ENCODE measurements at places on chromosomes 1 and 21.

DNA sequence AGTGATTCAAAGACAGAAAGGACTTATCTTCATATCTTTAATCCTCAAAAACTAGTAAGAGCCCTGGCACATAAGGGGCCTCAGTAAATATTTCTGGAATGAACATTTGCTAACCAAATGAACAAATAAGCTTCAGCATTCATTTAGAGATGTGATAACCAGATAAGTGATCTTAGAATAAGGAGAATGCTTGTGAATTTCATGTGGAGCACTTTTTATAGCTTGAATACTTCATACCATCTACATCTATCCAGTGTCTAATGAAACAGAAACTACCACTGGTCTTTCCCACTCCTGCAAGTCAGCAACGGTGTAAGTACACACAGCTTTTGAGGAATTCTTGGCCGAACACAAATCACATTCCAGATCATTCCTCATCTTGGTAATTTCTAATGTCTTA, 38.5 kb downstream of the EDEM3 start:
- DNase-seq, result no peak

DNA sequence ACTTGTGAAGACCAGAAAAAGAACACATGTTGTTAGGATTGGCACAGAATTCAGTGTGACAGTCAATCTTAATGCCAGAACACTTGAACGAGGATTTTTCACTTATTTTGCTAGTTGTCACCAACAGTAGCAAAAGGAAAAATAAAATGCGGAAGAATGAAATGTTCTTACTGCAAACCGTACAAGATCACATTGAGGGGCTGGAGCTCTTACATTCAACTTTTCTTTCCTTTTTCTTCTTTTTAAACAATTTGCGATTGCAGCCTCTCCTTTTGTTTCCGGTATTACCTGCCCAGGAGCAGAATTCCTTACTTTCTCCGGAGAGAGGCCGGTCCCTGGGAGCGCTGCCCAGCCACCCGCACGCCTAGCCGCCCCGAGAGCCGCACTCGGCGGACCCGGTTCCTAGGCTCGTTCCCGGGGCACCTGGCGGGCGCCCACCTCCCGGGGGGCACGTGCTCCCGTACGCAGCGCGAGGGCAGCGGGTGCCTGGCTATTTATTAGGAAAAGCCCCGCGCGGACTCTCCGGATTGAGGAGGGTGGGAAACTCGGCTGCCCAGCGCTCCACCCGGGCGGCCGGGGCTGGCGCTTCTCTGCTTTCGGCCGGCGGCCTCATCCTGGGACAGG, 1.2 kb upstream of the CAMTA1 start:
- no peak for DNase-seq

GRCh38 chr1:28026329-28026728, 62.1 kb downstream of the EYA3 start:
- no peak for DNase-seq

- no peak for DNase-seq
These were observed 52.0 kb upstream of the KCNA3 start for GRCh38 chr1:110726755-110727154.

DNA sequence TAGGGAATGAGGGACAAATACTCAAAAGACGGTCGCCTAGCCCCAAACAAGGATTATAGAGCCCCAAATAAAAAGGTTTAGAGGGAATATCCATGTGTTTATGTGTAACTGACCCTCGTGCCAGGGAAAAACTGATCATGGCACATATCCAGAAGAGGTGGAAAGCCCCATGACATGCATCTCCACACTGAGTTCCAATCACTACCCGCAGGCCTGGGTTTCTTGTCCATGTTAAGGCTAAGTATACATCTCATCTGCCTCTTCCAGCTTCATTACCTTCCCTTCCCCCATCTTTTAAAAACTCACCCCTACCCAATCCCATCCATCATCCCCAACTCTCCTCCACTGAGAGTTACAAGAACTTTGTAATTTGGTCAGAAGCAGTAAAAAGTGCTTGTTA, 15.2 kb downstream of the GADD45A start:
- no peak for DNase-seq

DNA sequence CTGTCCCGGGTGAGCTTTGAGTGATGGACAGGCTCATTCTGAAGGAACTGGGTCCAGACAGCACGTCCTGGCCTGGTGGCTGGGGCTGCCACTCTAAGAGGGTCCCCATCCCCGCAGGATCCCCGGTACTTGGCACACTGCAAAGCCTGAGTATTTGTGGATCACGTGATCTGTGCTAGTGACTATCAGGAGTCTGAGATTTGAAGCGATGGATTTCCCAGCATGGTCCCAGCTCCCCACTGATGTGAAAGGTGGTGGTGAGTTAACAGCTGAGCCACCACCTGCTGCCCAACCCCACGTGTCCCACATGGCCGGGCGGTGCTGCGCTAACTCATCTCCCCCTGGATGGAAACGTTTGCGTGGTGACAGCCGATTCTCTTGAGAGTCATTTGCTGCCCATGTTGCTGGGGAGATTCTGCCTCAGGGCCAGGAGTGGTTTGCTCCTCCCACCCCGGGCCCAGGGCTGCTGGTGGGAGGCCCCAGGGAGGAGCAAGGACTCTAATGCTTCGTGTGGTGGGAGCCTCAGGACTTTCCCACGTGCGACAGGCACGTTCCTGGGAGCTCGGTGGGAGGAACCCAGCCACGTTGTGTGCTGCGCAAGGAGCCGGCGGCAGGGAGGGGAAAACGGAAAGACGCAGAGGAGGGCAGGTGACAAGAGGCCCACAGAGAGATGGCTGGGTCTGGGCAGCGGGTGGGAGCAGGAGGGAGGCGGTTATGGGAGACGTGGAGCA, 15.1 kb downstream of the FAAP20 start:
- DNase-seq, result no peak

DNA sequence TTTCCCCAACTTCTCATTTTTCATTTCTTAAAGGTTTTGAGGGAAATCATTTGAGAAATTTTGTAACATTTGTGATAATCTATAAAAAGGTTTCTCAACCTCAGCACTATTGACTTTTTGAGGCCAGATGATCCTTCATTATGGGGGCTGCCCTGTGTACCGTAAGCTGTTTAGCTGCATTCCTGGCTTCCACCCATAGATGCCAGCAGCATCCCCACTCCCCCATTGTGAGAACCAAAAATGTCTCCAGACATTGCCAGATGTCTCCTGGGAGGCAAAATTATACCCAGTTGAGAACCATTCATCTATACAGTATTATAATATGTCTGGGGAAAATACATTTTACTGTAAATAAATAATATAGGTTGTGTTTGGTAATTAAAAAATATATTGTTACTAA, 146.0 kb downstream of the PBX1 start:
- no peak for DNase-seq

DNA sequence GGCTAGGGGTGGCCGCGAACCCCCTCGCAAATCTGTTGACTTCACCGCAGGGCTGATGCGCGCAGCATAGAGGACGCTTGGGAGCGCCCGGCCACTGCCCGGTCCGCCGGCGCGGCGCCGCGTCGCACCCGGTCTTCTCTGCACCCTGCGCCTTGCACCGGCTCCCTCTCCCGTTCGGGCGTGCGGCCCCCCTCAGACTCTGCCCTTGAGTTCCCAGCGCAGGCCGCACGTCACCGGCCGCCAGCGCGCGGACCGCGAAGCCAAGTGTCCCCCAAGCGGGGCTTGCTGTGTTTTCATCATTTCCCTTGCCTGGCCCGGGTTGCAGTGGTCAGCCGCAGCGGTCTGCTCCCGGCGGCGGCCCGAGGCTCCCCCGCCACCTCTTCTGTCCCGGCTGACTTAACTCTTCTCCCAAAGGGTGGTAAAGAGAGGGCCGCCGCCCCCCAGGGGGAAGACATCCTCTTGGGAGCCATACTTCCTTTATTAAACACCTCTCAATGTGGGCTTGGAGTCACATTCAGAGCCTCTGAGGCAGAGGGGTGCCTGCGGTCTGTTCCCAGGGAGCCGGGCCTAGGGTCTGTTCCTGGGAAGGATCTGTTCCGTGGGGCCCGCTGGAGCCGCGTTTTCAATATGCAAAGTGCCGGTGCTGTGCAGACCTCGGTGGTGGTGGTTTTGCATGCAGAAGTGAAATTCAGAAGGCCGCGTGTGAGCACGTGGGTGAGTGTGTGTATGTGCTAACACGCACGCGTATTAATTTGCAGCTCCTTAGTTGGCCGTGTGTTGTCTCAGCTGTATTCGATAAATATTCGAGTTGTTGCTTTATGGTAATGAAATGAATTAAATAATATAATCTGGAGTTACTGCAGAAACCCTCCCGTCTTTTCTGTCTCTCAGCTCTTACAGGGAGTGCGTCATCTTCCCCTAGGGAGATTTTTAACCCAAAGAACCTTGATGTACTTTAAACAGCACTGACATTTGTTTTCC, 17.6 kb downstream of the PBX1 start:
- no peak for DNase-seq

DNA sequence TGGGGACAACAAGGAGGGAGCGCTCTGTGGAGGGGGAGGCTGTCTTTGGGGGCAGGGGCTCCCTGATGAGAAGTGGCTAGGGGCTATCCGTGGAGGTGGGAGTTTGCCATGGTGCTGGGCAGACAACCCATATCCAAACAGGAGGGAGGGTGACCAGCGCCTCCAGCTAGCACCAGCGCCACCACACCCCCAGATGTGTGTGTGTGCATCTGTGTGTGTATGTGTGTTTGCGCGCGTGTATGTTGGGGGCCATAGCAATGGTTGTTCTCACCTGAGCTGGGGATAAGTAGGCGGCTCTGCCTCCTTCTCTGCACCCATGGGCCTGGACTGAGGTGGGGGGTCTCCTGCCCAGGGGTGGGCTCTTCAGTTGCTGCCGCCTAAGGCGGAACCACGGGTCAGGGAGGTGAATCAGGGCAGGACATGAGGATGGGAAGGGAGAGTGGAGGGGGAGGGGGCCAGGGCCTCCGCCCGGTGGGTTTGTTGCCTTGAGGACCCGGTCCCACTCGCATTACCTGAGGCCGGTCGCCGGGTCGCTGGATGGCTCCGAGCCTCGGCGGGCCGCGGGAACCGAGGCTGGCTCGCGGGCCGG, 345 bp downstream of the HPCAL4 start:
- DNase-seq, result no peak

DNA sequence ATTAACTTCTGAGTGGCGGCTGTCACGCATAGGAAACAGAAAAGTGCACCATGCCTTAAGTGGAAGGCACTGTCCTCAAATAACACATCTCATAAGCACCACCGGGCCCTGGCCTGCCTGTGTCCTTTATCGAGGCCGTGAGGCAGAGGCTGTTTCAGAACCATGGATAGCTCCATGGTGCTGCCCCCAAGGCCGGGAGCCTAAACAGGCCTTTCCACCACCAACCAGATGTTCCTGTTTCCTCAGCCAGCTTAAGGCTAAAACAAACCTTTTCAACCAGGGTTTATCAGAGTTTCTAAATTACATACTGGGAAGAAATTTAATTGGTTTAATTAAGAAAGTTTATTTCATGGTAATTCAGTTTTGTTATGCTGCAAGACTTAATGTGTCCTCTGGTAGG, 114.4 kb downstream of the DMRTA2 start:
- DNase-seq, result peak; percentile 22

- peak; percentile 55 for DNase-seq
These were observed 16.0 kb downstream of the DHRS3 start for GRCh38 chr1:12601700-12602658.

DNA sequence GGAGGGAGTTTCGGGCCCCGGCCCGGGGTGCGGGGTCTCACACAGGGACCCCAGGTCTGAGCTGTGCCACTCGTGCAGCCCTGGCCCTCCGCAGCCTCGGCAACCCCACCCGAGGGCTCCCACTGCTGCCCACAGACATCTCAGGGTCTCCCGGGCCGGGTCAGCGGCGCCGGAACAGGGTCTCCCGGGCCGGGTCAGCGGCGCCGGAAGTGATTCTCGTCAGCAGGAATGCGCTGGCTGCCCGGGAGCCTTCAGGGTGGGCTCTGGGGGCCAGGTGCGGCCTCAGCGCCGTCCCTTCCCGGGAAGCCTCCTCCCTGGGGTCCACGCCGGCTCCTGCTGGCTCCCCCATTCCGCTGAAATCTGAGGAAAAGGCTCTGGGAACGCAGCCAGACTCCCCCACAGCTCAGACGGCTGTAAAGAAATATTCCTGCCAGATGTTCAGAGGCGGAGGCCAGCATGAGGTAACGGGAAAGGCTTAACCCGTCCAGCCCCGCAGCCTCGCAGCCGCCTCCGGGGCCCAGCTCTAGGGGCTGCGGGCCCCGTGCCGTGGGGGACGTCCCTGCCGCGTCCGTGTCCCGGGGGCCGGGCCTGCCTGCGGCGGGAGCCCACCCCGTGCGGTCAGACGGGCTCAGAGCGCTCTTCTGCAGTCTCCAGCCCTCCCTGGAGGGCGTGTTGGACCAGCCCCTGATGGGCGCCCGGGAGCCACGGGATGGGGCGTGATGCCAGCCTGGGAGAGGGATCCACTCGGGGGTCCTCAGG, 8.7 kb upstream of the COL6A1 start:
- DNase-seq, result no peak

GRCh38 chr1:3323021-3323795, 131.3 kb upstream of the ARHGEF16 start:
- no peak for DNase-seq

- DNase-seq, result no peak
These were observed 10.0 kb downstream of the MAP3K6 start for GRCh38 chr1:27356619-27357280.

DNA sequence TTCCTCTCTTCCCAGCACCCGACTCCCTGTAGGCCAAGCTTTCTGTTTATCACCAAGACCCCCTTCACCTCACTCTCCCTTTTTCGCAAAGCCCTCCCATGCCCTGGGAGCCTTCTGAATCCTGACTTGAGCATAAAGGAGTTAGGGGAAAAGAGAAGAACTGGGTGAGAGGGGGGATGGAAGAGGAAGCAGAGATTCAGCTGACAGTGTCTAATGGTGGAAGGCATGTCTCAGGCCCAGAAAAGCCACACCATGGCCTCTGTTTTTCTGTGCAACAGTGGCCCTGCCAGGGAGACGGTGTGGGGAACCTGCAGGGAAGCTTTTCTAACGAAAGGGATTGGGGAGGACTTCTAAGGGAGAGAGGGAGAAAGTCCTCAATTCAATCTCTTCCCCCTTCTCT, 32.9 kb upstream of the SLC30A1 start:
- no peak for DNase-seq

GRCh38 chr21:46038871-46039397, 57.4 kb downstream of the COL6A1 start:
- peak; percentile 74 for DNase-seq

- no peak for DNase-seq
These were observed 127.8 kb downstream of the HS2ST1 start for GRCh38 chr1:87042111-87042811.

GRCh38 chr1:194028002-194028401, 841.6 kb upstream of the B3GALT2 start:
- no peak for DNase-seq

DNA sequence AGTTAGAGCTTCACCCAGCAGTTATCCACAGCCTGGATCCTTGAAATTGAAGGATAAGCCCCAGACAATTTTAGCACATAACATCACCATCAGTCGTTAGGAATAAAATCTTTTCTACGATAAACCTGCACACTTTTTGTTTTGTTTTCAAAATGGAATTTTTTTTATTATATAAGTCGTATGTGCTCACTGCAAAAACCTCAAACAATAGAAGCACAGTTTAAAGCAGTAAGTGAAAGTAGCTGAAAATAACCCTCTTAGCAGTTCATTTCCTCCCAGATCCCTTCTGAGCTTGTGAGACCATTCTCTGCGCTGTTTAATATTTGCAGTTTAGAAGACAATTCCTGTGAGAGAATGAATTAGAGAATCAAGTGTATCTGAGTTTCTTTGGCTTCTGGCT, 38.3 kb downstream of the ELK4 start:
- DNase-seq, result no peak

All from kidney glomerular epithelial cell (primary cell).